ENCODE measurements at places on chromosomes 4 and X. TPM values are rescaled to one million over a fixed set of nuclear protein-coding genes. Genes with fewer than 3 reads are reported as not detected.

DNA sequence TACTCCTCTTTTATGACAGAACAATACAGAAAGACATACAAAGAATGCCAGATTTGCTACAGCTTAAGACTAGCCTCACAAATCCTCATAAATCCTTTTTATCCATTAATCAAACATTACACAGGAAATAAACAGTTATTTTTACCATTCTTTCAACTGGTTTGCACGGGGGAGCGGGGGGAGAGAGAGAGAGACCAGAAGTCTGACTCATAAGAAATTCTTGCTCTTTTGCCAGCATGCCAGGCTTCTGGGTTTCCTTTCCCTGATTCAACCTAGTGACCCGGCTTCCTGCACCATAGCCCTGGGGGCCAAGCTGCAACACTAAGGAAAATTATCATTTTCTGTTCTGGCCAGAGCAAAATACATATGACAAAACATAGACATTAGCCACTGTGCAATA lies 6.8 kb upstream of the RRAGB start:
- H3K36me3 ChIP-seq = no peaks in the 10 kb centered on the region
- H3K4me1 ChIP-seq = no peaks in the 10 kb centered on the region
- no peak overlapping the region for H3K4me3 ChIP-seq
- H3K27me3 ChIP-seq = no peaks in the 10 kb centered on the region
- DNase-seq = no peak

The GRPR gene
- total RNA-seq = 0.42 TPM

DNA sequence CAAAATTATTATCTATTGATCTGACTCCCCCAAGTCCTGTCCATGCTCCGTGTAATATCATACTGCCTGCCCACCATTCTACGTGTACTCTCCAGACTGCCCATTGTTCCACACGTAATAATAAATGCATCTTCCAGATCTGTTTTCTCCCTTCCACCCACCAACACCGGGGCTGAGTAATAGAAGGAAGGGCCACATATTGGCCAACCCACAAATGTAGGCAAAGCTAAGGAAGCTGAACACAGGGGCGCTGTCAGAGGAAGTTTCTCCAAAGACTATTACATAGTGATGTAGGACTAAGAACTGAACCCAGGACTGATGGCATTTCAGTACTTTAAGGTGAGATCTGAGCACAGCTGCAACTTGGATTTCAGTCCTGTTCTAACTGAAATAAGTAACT lies 135.8 kb upstream of the GUCY1A1 start:
- H3K27me3 ChIP-seq = no peaks in the 10 kb centered on the region
- H3K36me3 ChIP-seq = no peaks in the 10 kb centered on the region
- H3K4me1 ChIP-seq = no peaks in the 10 kb centered on the region
- DNase-seq = no peak
- no peak overlapping the region for H3K4me3 ChIP-seq
- no peak overlapping the region for H3K27ac ChIP-seq

- H3K27ac ChIP-seq = no peak overlapping the region
- DNase-seq = no peak
- H3K36me3 ChIP-seq = no peaks in the 10 kb centered on the region
- H3K4me1 ChIP-seq = no peaks in the 10 kb centered on the region
Measured at GRCh38 chr4:42197341-42197740, 44.9 kb upstream of the BEND4 start.

The LEF1 gene
- 1.6 TPM for total RNA-seq

DNA sequence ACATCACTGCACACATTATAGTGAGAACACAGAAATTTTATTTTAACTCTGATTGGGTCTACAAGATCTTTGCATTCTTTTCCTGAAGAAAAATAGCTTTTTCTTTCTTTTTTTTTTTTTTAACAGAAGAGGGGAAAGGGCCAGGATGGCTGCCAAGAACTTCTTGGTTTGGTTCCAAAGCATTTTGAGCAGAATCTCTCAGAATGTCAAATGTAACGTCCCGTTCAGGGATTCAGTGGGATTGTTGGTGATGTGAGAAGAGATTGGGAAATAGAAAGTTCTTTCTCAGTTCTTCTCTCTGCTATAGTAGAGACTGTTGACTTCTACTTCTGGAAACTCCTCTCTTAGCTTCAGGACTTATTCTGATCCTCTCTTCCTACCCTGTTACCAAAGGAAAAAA lies 70.9 kb upstream of the CBR4 start:
- DNase-seq = no peak
- H3K4me1 ChIP-seq = peaks cover 12% of the 10 kb centered on the region
- H3K36me3 ChIP-seq = no peaks in the 10 kb centered on the region
- H3K27ac ChIP-seq = no peak overlapping the region

DNA sequence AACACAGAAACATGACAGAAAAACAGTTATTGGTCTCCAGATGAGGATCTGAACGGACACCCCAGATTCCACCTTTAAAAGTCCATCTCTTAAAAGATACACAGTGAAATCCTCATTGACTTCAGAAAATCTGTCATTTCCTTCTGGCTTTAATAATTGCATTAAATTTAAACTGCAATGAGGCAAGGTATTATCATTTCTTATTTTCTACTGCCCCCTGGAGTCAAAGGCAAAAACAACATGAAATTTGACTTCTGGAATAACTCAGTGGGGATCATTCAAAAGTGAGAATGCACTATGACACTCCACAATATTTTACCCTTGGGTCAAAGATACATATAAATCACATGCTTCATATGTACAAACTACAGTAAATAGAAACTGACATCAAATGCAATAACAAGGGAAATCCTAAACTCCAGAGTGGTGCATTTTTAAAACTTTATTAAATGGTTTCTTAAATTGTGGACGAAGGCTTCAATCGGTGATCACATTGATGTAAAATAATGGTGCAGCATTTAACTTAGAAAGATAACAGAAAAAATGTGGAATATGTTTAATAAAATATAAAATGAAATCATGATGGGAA lies 56.4 kb upstream of the SPANXN1 start:
- no peak overlapping the region for H3K27ac ChIP-seq
- no peaks in the 10 kb centered on the region for H3K36me3 ChIP-seq
- no peaks in the 10 kb centered on the region for H3K27me3 ChIP-seq
- no peak overlapping the region for H3K4me3 ChIP-seq
- no peaks in the 10 kb centered on the region for H3K4me1 ChIP-seq

The TBC1D8B gene
- total RNA-seq = 8.4 TPM

The HSFX4 gene
- total RNA-seq = not detected

The USP26 gene
- not detected for total RNA-seq

- no peak overlapping the region for H3K27ac ChIP-seq
- H3K4me3 ChIP-seq = no peak overlapping the region
- no peaks in the 10 kb centered on the region for H3K4me1 ChIP-seq
- DNase-seq = no peak
- no peaks in the 10 kb centered on the region for H3K36me3 ChIP-seq
Measured at GRCh38 chr4:57591073-57591472, 480.9 kb upstream of the IGFBP7 start.

DNA sequence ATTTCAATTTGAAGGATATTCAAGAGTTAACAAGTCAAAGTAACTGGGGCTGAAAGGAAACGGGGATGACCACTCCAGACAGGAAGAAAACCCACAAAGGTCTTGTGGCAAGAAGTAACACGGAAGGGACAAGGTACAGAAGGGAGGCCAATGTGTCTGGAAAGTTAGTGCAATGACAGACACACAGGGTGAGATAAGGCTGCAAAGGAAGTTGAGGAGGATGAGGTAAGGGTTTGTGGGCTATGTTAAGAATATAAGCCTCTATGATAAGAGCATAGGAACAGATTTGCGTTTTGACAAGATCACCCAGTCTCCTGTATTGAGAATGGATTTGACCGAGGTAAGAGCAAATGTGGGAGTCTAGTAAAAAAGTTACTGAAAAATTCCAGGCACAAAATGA lies 21.9 kb upstream of the EMCN start:
- no peaks in the 10 kb centered on the region for H3K4me1 ChIP-seq
- no peak overlapping the region for H3K4me3 ChIP-seq
- H3K27me3 ChIP-seq = no peaks in the 10 kb centered on the region
- no peak overlapping the region for H3K27ac ChIP-seq

DNA sequence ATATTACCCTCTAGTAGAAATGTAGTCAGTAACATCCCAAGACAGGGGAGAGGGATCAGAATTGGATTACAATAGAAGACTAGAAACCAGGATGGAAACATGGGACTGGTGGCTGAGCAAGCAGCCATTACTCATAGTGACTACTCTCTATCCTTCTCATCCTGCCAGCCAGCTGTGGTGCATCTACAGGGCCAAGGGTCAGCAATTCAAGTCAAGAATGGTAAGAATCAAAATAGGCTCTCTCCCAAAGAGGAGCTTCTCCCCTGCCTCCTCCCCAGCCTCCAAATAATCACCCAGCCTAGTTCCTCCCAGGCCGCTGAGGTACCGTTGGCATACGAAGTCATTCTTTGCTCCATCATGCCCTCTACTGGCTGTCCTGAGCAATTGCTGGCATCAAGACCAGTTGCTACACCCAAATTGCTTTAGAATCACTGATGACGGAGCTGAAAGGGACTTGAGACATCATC lies 19.4 kb downstream of the AWAT2 start:
- H3K4me1 ChIP-seq = no peaks in the 10 kb centered on the region
- H3K27ac ChIP-seq = no peak overlapping the region
- H3K4me3 ChIP-seq = no peak overlapping the region
- H3K27me3 ChIP-seq = no peaks in the 10 kb centered on the region
- peak; percentile 28 for DNase-seq

DNA sequence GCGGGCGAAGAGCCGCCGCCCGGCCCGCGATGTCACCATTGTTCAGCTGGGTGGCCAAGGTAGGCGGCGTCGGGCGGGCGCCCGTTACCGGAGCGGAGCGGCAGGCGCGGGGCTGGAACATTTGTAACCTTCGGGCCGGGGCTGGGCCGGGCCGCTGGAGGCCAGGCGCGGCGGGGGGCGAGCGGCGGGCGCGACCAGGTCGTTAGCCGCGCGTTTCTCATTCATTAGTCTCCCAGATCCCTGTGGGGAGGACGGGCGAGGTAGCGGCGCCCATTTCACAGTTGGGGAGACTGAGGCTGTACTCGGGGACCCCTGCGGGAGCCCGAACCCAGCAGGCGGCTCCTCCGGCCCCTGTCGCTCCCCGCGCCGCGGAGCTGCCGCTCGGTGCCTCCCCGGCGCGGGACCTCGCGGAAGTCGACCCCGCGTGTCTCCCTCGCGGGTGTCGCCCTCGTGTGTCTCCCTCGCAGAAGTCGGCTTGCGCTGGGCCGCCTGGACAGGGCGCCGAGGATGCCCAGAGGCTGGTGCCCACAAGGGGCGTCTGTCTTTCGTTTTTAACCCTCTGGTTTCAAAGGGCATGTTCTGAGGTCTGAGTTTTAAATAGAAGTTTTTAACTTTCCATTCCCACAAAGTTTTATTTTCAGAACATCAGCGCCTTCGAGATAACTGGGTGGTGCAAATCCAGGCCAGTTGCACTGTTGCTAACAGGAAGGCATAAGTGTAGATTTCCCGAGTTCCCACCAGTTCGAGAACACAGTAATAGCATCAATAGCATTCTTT lies 17.5 kb downstream of the PTTG2 start:
- peak overlapping the region; percentile 40 for H3K4me3 ChIP-seq
- H3K27ac ChIP-seq = peak overlapping the region; percentile 75
- H3K4me1 ChIP-seq = peaks cover 45% of the 10 kb centered on the region
- H3K27me3 ChIP-seq = no peaks in the 10 kb centered on the region
- peak; percentile 86 for DNase-seq

Data from B cell (primary cell).